ENCODE measurements at places on chromosomes 3 and 15.

DNA sequence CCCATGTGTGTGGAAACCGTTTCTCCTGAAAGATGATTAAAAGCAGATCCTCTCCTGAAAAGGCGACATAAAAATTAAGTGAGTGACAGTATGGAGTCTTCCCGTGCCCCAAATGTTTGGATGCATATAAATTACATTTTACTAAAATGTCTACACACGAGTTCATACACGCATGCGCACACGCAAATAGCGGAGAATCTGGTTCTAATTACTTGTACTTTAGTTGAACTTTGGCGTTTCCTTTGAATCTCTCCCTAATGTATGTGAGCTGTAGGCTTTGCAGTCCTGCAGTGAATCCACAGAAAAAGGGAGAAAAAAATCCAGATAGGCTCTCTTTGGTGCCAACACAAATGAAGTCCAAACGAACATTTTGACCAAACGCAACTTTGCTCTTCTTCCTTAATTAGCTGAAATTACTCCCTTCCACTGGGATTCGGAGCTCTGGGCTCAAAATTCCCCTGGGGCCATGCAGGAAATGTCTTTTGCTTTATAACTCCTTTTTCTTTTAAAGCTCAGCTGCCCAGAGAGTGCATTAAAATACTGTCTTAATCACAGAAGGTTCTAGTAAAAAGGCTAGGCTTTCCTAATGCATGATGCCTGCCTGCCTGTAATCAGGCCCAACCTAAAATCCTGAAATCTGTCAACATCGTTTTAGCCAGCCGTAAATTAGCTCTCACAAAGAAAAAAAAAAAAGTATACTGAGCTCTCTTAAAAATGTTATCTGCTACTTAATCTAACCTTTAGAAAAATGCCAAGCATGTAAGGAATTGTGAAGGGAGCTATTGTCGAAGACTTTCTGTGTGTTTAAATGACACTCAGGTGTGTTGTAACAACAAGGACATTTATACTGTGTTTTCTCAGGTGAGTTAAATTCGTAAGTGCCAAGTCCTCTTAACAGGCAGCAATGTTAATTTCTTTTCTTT is 26.2 kb downstream of the RARB start:
- ATAC-seq: no peak

GRCh38 chr3:75978686-75979085 is 193.3 kb upstream of the ZNF717 start:
- no peak for ATAC-seq

- ATAC-seq: no peak
Measured at GRCh38 chr15:94487635-94488034, 256.3 kb downstream of the MCTP2 start.

GRCh38 chr3:176041812-176042211 is 1155.5 kb downstream of the TBL1XR1 start:
- no peak for ATAC-seq

- no peak for ATAC-seq
Measured at GRCh38 chr15:67840749-67841512, 1.1 kb upstream of the RNU6-1 start.

GRCh38 chr3:172097585-172097984 is 58.2 kb downstream of the FNDC3B start:
- no peak for ATAC-seq

DNA sequence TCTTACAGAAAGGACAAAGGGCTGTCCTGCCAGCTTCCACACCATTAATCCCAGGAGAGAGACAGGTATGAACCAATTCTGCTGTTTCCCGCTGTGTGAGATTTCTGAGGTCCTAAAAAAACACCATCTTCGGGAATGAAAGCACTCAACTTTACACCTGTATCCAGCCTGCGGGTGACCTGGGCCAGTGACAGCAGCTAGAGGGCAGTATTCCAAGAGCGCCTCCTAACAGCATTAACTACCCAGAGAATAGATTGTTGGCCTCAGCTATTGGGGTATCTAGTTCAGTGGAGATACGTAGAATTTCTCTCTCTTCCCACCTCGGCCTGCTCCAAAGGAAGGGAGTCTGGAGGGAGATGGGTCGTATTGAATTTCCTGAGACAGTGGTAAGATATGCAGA is 55.1 kb downstream of the WDR76 start:
- no peak for ATAC-seq

GRCh38 chr3:100454677-100455076 is 37.7 kb upstream of the TMEM45A start:
- no peak for ATAC-seq

DNA sequence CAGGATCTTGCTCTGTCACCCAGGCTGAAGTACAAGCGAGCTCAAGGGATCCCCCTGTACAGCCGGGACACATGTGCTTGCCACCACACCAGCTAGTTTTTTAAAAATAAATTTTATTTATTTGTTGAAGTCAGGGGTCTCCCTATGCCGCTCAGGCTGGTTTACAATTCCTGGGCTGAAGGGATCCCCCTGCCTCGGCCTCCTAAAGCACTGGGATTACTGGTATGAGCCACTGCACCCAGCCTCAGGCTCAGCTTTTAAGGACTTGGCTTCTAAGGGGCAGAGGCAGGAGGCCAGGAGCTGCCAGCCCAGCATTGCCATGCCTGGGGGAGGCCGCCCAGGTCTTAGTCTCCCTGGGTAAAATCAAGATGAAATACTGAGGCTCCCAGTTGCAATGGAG is 37.3 kb downstream of the HCN4 start:
- no peak for ATAC-seq

DNA sequence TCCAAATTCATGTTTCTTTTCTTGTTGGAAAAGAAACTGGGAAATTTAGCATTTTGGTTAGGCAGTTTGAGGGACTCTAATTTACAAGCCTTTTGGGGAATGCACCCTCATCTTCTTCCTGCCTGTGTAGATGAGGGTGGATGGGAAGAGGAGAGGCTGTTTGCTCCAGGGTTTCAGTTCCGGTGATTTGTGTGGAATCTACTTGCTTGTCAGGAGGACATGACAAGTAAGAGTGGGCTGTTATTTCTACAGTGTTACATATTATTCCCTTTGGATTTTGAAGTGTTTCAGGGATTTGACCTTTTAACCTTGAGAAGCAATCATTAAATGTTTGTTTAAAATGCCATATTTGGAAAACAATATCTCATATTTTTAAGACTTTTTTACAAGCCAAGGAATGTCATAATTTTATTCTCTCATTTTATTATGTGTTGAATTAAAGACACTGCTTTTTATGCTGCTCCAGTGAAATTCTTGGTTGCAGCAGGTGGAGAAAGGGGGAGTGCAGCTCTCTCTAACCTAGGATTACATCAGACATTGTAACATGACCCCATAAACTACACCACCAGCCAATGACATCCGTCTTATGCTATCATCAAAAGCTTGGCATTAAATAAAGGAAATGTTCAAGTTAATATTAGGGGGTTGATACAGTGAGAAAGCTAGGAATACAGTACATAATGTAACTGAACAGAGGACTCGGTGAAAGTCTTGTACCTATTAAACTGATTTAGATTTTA is 30.2 kb downstream of the PLAAT1 start:
- no peak for ATAC-seq

DNA sequence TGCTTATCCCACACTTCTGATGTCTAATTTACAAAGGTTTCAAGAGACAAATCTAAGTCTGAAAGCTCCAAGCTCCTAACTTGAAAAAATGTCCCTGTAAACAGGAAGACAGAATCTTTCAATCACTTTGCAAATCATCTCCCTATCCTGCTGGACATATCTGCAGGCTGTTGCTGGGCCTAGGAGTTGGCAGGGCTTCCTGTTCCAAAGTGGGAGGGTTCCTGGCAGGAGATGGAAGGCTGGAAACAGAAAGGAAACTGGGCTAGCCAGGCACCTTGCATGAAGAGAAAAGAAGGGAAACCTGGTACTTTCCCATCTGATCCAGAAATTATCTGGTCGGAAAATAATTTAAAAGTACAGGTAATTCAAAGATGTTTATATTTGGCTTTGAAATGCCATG is 227.3 kb upstream of the IL12A start:
- ATAC-seq: no peak

DNA sequence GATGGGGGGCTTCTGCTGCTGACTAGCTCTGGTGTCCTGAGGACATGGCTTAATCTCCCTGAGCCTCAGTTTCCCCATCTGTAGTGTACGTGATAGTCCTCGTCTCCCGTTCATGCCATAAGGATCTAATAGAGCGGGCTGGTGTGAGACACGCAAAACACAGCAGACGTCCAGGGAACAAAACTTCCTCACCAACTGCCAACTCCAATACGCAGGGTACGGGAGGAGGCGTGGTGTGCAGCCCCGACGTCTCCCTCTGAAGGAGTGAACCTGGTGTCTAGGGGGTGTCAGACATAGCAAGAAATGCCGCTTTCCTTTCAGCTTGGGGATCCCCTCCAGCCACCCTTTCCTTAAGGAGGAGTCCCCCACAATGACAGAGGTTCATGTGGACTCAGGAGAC is 55.0 kb downstream of the SMAD6 start:
- no peak for ATAC-seq

GRCh38 chr15:65824031-65824743 is 32.1 kb upstream of the DENND4A start:
- ATAC-seq: no peak

- ATAC-seq: no peak
Measured at GRCh38 chr3:140752499-140752898, 74.6 kb downstream of the TRIM42 start.

DNA sequence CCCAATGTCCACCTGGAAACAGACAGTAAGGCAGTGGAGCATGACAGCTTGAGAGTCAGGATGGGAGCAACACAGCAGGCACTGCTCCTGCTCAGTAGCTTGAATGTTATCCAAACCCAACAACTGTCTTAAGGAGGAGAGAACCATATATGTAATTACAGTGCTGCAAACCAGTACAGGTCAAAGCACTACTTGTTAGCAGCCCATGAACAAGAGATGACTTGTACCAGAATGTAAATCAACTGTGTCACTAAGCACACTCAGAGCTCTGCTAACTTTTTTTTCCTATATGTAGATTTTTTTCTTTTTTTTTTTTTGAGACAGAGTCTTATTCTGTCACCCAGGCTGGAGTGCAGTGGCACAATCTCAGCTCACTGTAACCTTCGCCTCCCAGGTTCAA is 87.1 kb downstream of the ANO10 start:
- no peak for ATAC-seq

DNA sequence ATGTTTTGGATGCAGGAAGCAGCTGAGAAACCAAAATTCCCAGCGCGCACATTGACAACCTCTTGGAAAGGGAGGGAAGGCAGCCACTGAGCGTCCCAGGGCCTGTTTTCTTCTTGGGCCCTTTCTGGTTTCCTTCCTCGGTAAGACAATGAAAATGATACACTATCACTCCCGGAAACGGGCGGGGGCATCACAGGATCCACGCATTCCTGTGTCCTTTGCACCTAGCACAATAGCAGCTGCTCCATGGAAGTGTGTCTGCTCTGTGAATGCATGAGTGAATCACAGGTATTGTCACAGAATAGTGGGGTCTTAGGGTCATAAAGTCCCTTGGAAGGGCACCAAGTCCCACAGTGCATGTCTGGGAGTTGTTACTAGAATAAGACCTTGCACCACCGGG is 6.3 kb upstream of the ITPKA start:
- no peak for ATAC-seq

DNA sequence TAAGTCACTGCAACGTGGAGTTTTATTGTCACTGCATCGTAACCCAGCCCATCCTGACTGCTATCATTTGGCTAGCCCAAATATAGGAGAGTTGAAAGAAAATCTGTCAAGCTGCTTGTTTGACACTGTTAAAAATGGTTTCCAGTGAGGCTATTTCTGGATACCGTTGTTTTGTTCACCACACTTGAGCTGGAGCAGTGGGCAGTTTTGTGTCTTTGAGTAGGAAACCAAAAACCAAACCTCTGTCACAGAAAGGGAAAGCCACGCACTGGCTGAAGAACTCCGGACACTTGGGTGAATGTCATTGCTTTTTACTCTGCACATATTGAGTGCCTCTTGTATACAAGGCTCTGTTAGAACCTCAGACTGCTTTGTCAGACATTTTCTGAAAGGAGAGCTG is 446.4 kb upstream of the CFAP20DC start:
- ATAC-seq: no peak

- ATAC-seq: no peak
Measured at GRCh38 chr3:82802501-82802900, 1041.1 kb upstream of the GBE1 start.

DNA sequence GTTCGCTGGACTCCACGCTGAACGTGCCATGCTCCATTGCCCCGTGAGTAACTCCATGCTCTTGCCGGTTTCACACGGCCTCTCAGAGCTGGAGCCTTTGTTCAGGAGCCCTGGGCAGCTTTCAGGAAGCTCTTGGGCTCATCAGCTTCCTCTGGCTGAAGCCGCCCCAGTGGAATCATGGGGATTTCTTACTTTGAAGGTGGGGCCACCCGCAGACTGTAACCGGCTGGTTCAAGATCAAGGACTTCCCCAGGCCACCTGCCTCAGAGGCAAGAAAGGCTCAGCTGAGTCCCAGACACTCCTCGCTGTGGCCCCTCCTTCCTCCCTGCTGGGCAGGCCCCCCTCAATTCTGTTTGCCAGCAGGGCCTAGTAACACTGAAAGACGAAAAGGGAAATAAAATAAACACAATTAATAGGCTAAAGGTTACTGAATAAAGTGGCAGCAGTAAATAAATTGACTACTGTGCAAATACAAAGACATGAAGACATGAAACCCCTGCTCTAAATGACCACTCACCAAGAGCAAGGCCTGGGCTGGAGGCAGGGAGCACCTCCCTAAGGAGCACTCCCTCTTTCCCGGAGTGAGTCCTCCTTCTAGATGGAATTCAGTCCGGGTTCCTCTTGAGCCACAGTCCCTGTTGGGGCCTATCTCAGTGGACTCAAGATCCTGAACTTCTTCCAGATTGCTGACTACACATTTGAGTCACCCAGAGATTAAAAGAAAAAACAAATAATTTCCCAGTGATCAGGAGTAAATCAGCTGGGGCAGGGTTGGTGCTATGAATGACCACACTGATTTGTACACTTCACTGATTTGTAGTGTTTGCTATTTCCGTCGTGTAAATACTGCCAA is 51.0 kb downstream of the ZDHHC19 start:
- peak; percentile 86 for ATAC-seq

DNA sequence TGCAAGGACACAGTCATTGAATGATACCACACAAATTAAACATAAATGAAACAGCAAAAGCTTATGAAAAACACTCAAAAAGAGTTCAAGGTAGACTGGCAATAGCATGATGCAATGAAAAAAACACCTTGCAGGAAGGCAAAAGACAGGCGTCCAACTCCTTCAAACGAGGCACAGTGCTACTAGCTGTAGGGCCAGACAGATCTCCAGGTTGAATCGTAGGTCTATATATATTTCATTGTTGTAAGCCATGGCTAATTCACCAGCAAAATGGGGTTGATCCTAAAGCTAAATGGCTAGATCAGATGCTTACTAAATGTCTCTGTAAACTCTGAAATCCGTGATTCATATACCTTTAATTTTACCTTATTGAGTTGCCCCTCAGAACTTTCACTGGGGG is 94.2 kb downstream of the THRB start:
- ATAC-seq: no peak

DNA sequence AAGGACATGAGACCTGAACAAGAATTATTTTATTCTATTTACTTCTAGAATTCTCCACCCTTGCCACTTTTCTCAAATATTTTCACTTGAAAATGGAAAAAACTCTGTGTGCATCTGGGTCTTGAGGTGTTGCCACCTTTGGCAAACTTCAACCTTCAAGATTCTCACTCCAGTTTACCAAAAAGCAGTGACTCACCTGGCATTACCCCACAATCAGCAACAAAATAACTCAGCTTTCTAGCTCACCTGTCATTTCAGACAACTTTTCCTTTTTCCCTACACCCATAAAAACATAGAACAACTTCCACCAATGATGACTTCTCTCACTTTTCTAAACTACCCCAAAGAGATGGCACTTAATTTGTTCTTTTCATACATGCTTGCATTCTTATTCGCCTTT is 115.8 kb downstream of the DUT start:
- ATAC-seq: no peak

- no peak for ATAC-seq
Measured at GRCh38 chr3:16441371-16441875, 72.1 kb downstream of the RFTN1 start.

GRCh38 chr15:78932258-78932808 is 12.5 kb downstream of the CTSH start:
- no peak for ATAC-seq
